Astrocyte (in vitro differentiated cells and primary cell): ENCODE measurements at places on chromosomes 1 and 21.

DNA sequence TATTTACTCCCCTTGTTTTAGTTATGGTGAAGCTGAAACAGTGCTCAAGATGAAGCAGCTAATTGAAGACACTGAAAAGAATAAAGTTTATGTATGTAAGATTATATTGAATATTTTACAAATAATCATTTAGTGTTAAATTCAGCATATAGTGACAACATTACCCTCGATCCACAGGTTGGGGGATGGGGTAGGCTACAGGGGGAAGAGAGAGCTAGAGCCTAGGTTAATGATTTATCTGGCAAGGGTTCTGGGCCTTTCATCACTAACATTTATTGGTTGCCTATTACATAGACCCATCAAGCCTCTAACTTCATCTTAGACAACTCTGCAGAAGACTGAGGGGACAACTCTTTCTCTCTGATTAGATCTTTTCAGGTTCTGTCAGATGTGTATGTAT lies 21.3 kb downstream of the ZCCHC17 start:
- no peak for DNase-seq

DNA sequence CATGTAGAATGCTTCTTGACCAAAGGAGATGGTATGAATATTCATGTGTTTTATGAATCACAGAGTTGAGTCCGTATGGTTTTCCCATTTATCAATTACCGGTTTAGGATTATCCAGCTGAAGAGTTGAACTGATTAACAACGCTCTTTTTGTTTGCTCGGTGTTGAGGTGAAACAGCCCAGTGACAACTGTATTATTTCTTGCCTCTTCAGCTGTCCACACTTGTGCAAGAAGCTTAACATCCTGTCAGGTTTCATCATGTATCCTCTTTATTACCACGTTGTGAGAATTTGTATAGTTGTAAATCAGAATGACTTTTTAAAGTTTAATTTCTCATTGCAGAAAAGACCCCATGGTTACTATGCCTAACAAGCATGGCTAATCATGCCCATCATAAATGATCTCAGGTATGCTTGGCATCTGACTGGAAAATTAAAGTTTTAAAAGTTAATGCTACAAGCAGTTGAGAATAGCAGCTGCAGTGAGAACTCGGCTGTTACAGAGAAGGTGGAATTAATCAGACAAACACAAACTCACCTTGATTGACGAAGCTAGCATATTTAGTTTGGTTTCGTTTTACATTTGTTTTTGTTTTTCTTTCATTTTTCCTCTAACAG lies 563.2 kb upstream of the ADGRL2 start:
- no peak for DNase-seq

GRCh38 chr21:41124641-41125201 lies 43.2 kb upstream of the BACE2 start:
- DNase-seq = no peak

DNA sequence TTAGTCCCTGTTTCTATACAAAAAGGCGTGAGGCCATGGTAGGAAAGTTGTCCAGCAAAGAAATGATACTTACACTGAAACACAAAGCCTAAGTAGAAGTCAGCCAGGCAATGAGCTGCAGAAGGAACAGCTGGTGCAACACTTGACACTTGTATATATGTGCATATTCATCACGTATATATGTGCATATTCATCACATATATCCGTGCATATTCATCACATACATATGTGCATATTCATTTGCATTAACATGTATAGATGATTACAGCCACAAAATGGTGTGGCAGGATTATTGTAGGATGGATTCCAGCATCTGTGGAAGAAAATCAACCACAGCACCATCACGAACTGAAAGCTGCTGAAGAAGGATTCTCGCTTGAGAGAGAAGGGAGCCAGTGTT lies 189.0 kb upstream of the RGS18 start:
- no peak for DNase-seq

GRCh38 chr1:233012021-233012420 lies 61.6 kb downstream of the NTPCR start:
- DNase-seq = no peak

DNA sequence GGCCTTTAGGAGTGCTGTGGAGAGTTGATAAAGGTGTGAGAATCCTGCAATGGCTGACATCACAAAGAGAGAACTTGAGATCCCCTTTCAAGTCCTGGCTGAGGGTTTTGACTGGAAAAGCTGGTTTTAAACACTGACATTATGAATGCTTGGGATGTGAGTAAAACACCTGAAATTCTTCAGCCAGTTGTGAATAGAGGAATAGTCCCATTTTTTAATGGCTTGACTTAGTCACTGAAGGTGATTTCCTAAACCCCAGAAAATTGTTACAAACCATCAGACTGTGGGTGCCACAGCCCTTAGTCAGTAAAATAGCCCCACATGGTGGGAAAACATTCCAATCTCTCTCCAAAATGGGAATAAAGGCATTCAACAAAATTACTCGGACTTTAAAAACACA lies 107.7 kb upstream of the LMO4 start:
- peak; percentile 47 for DNase-seq

DNA sequence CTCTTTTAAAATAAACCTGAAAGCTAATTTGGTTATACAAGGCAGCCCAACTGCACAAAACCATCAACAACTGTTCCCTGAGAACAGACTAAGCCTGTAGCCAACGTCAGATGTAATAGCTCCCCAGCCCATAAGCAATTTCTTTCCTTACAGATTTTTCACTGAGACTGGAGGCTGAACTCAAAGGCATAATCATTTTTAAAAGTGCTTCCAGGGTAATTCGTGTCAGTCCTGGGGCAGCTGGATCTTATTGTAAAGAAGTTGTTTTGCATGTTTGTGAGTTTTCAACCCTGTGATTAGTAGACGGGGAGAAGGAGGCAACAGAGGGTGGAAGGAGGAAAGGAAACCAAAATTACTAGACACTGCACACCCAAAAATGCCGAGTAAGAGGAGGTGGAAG lies 3.2 kb downstream of the DPT start:
- no peak for DNase-seq

- no peak for DNase-seq
These were observed 20.3 kb upstream of the IL6R start for GRCh38 chr1:154384650-154385489.

DNA sequence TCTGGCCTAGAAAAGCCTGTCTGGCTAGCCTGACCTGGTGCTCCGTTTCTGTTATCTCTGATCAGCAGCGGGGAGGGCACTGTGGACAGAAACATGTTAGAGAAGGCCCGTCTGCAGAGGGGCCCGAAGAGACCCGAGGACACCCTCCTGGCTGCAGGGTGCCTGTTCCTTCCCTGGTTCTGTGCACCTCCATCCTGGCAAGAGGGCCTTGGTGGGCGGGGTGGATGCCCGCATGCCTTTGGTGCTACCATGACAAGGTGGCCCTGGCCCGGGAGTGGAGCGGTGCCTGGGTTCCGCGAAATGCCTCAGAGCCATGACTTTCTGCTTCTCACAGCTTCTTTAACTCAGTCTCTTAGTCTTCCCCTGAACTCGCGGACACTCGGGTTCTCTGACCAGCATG lies 233.6 kb downstream of the CAMTA1 start:
- no peak for DNase-seq

- peak; percentile 16 for DNase-seq
These were observed 66.5 kb downstream of the PLXNA2 start for GRCh38 chr1:208177656-208178055.

- no peak for DNase-seq
These were observed 8.3 kb upstream of the PTCH2 start for GRCh38 chr1:44851308-44851707.

GRCh38 chr1:3506943-3507342 lies 52.5 kb downstream of the ARHGEF16 start:
- DNase-seq = no peak

DNA sequence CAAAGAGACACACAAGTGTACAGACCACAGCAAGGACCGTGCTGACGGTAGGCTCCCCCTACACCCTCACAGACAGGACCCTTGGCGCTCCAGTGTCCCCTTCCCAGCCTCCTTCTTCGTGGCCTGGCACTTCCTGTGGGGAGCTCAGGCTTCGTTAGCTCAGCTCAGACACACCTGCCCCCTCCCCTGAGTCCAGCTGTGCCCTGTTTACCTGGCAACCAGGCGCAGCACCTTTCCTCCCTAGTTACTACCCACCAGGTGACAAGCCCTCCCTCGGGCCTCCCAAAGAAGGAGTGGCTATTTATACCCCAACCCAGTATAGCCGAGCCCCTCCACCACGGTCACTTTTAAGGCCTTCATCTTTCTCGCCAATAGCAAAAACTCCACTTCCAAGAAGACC lies 4.7 kb downstream of the CELF3 start:
- no peak for DNase-seq

DNA sequence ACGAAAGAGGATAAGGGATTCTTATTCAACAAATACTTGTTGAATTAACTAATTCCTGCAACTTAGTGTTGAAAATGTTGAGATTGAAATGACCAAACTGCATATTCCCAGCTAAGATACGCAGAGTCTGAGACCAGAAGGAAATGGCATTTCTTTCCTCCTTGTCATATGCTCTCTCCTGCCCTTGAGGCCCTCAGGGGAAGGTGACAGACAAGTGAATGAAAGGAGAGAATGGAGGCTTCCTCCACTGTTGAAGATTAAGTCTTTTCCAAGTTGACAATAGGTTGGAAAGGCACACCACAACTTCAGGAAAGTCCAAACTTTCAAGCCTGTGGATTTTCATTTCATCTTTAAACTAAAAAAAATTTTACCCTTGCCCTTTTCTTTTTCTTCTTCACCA lies 3.1 kb upstream of the ZNF697 start:
- no peak for DNase-seq

- DNase-seq = no peak
These were observed 43.5 kb downstream of the RIMS3 start for GRCh38 chr1:40621821-40622450.

DNA sequence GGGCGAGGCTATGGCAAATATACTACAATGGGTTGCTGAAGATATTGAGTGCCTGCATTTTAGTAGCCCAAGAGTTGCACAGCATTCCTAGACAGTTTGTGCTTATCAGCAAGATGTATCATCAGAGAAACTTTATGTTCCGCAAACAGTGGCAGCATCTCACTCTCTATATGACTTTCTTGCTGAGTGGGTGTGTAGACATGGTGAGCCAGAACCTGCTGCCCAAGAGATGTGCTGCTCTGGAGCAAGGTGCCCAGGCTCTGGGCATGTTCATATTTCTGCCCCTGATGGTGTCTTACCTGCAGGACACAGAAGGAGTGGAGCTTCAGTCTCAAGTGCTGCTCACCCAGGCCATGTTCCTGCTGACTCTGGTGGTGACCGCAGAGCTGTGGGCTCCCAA lies 8.2 kb upstream of the RGSL1 start:
- DNase-seq = no peak

GRCh38 chr1:26044971-26045721 lies 772 bp downstream of the SLC30A2 start:
- DNase-seq = no peak

DNA sequence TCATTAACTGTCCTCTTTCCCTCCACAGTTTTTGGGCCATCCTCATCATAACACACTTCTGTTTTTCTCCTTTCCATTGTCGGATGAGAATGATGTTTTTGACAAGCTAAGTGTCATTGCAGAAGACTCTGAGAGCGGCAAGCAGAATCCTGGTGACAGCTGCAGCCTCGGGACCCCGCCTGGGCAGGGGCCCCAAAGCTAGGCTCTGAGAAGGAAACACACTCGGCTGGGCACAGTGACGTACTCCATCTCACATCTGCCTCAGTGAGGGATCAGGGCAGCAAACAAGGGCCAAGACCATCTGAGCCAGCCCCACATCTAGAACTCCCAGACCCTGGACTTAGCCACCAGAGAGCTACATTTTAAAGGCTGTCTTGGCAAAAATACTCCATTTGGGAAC lies 28.6 kb upstream of the IFNAR1 start:
- DNase-seq = no peak

DNA sequence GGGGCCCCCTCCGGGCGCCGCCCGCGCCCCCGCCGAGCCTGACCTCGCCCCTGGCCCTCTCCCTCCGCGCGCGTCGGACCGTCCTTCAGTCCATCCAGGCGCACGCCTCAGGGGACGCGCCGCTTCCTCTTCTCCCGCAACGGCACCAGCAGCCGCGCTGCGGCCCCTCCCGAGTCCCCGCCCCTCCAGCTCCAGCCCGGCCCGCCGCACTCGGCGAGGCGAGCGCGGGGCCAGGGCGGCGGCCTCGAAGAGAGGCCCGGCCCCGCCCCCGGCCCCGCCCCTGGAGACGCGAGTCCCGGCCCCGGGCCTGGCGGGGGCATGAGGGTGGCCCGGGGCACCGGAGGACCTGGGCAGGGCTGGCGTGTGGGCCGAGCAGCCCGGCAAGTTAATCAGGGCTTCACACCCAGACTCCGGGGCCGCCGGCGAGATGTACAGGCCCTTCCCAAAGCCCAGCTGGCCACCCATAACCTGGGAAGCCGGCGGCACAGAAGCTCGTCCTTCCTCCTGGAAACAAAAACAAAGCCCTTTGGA lies at the start of gene IGSF3:
IGSF3 (minus strand) TSS at position 159 of the 531 bp plus-strand sequence. CDS start 1,407 bp downstream, outside the sequence.
- no peak for DNase-seq

GRCh38 chr1:11448373-11449099 lies 30.4 kb upstream of the DISP3 start:
- no peak for DNase-seq

GRCh38 chr1:168091720-168092550 lies 44.8 kb downstream of the GPR161 start:
- no peak for DNase-seq

DNA sequence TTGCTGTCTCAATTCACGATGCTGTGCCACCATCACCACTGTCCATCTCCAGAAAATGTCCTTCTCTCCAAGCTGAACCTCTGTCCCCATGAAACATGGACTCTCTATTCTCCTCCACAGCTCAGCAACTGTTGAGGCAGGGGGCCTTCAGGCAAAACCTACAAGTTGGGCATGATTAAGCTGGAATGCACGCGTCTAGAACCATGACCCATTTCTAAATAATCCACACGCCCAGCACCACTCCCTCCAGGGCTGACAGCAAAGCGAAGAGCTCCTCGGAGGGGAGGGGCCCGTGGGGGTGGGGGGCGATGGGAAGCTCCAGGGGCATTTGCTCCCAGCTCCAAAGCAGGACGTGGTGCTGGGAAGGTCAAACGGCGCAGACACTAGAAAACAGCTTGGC lies 3.3 kb upstream of the HES5 start:
- DNase-seq = peak; percentile 58

DNA sequence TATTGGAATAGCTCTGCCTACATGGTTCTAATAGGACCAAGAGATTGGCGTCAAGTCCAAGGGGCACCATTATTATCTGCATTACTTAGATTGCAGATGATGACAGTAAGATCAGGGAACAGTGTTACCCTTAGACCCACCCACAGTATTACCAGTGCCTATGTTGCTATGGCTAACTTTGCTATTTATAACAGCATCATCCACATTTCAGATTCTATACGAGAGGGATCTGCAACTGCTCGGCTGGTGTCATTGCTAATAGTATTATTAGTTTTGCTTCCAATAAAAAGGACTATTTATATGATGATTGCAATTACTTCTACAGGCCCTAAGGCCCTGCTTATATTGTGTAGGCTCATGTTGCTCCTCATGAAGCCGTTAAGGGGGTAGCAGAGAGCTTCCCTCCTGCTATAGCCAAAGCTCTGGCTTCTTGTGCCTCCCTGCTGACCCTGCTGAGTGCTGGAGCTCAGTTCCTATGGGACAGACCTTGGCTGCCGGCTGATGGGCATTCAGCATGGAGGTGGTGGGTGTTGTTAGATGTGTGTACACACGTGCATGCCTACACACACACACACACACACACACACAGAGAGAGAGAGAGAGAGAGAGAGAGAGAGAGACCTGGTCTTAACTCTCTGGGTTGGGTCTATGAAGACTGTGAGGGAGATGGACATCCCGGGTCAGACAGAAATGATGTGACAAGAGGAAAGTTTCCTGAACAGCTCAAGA lies 1.3 kb downstream of the BCAN start:
- DNase-seq = no peak

GRCh38 chr1:205447457-205448341 lies 8.1 kb downstream of the BLACAT1 start:
- peak; percentile 10 for DNase-seq

GRCh38 chr1:101325144-101325543 lies 88.3 kb downstream of the S1PR1 start:
- DNase-seq = no peak
